ENCODE measurements at places on chromosomes 2 and 18. TPM values are rescaled to one million over a fixed set of nuclear protein-coding genes. Genes with fewer than 3 reads are reported as not detected.

The UGT1A8 gene
- 2.2 TPM for total RNA-seq

- DNase-seq: no peak
These were observed 172.0 kb downstream of the MC4R start for GRCh38 chr18:60200558-60200957.

DNA sequence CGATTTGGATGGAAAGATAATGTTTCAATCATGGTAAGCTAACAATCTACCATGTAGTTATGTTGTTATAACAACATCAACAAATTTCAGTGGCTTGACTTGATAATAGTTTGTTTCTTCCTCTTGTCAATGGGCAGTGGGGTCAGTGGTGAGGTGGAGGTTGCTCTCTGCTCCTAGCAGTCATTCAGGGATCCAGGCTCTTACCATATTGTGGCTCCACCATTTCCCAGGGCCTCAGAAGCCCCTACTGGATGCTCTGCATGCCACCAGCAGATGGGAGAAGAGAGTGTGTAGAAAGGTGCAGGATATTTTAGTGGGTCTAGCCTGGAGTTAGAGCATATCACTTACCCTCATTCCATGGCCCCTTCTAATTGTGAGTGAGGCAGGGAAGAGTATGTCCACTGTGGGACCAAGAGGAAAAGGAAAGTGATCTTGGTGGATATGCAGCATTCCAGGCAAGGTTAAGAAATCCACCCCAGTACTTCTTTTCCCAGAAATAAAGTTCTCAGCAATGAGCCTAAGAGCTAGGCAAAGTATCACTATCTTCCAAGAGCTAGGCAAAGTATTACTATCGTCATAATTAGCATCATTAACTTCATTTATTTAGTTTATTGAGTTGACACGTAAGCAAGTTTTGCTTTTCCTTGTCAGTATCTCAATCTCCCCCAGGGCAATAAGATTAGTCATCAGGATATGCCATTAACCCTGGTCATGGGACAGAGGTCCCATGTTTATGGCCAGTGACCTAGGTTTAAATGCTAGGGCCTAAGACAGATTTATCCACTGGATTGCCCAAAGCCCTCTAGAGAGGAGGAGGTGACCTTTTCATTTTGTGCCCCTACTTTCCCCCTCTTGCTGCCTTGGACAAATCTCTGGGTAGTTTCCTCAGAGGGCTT, 4.2 kb upstream of the IWS1 start:
- no peak for DNase-seq

- DNase-seq: no peak
These were observed 336.5 kb upstream of the TFPI start for GRCh38 chr2:187890690-187891089.

DNA sequence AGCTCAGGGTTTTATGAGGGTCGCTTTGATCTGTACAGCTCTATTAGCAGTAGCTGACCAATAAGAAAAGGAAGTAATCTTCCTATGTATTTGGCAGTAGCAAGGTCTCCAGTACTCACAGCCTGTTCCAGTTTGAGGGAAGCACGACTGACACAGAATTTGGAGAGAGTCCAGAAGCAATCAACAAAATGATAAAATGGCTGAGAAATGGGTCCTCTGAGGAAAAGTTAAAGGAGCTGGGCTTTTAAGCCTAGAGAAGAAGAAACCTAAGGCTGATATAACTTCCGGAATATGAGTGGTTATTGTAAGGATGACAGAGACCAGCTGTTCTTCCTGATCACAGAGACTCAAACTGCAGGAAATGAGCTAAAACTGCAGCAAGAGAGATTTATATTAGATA, 382.8 kb downstream of the GPD2 start:
- DNase-seq: no peak
